ENCODE measurements at places on chromosomes 7 and 10. TPM values are rescaled to one million over a fixed set of nuclear protein-coding genes. Genes with fewer than 3 reads are reported as not detected.

GRCh38 chr7:33258491-33258951 is 129.2 kb downstream of the BBS9 start:
- no peak for DNase-seq

GRCh38 chr10:101856626-101857025 is 13.0 kb upstream of the KCNIP2 start:
- DNase-seq = no peak

DNA sequence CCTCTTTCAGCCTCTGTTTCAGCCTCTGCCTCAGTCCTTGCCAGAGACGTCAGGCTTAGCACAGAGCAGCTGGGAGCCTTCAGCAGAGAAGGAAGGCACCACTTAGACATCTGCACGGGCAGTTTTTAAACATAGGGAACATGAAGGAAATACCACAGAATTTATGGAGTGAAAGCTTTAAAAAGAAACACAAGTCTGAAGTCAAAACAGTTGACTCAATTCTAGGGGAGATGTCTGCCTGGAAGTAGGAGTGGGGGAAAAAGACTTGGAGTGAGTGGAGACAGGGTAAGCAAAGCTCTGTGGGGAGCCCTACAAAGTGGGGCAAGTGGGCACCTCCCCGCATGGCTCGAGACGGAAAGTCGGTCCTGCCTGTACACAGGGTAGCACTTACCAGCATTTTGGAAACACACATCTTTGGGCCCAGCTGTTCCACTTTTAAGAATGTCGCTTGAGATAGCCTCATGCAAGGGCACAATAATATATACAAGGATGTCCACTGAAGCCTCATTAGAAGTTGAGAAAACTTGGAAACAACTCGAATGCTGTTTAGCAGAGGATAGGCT is 5.0 kb upstream of the TBXAS1 start:
- DNase-seq = no peak

- no peak for DNase-seq
Measured at GRCh38 chr10:93148476-93148875, 74.8 kb downstream of the CYP26A1 start.

- DNase-seq = no peak
Measured at GRCh38 chr7:21941611-21942141, 4.0 kb downstream of the CDCA7L start.

DNA sequence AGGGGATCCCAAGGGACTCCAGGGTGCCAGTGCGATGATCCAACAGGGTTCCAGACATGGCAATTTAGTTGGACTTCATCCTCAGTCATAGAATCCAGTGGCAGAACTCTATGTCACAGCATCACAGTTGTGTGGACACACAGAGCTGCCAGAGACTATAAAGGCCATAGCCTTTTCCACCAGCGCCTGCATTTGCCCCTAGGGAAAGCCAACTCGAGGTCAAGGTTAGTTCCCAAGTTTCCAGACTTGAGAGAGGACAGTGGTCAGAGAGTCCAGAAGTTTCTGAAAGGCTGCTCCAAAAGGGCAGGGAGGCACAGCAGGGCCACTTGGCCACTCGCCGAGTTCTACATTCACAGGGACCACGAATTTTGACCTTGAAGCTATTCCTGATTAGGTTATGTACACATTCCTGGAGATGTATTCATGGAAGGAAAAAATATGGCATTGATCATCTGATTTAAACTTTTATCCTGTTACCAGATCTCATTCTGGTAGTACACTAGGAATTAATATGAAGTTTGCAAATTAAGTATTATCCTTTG is 170.1 kb downstream of the KCNMA1 start:
- no peak for DNase-seq

DNA sequence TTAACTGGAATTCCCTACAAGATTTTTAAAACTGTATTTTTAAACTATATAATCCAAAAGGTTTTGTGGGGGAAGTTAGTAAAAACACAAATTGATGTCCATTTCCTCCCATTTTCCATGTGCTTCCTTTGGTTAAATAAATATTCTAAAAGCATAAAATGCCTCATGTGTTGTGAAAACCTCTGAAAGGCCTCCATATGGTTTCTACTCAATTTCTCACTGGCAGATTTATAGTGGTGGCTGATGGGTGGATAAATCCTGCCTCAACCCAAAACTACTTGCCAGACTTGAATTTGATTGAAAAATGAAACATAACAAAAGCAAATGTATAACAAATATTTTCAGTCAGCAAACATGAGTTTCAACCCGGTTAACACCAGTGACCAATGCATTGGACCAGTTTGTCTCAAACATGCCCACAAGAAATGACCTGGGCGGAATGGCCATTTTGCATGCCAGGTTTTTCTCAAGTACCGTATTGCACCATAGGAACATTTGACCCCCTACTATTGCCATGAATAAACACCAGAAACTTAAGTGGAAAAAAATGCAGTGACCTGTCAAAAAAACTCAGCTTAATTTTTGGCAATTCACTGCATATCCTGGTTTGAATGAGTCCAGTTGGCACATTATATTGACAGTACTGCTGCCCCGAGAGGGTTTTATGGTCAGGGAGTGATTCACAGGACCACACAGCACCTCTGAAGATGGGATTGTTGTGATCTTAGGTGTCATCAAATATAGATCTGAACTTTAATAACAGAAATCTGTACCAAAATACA is 454.6 kb upstream of the ANKRD30A start:
- no peak for DNase-seq

- no peak for DNase-seq
Measured at GRCh38 chr10:50471583-50471975, 152.2 kb downstream of the SGMS1 start.

DOCK4 gene
- total RNA-seq = 78.5 TPM

GRM3 gene
- not detected for total RNA-seq

MKI67 gene
- 4.8 TPM for total RNA-seq

All from lower lobe of right lung (tissue), 2 donors.